MV-4-11 (cell line): ENCODE measurements at places on chromosomes 1 and 21.

DNA sequence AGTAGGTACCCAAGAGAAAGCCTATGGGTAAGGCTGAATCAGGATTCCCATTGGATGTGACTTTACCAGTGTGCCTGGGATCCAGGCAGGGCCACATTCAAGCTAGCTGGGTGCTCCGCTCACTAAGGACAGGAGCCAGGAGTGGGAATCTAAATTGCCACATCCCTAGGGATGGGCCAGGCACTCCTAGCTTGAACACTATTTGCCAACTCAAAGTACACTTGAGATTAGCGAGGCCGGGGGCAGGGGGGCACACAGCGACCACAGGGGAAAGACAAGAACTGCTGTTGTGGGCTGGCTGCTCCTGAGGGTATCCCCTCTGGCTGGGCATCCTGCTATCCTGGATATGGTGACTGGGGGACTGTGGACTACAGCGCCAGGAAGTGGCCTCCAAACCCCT lies 4.3 kb downstream of the SLC45A3 start:
- no peak for DNase-seq

DNA sequence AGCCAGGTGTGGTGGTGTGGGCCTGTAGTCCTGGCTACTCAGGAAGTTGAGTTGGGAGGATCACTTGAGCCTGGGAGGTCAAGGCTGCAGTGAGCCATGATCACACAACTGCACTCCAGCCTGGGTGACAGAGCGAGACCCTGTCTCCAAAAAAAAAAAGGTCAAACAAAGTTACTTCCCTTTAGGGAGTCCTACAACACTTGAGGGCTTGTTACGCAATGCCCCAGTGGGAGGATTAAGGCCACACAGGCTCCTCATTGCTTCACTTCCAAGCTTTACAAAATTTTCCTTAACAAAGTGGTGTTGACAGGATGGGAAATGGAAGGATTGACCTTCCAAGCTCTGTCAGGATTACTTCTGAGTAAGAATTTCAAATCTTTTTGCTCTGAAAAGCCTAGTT lies 6.2 kb upstream of the EXTL1 start:
- peak; percentile 96 for DNase-seq

DNA sequence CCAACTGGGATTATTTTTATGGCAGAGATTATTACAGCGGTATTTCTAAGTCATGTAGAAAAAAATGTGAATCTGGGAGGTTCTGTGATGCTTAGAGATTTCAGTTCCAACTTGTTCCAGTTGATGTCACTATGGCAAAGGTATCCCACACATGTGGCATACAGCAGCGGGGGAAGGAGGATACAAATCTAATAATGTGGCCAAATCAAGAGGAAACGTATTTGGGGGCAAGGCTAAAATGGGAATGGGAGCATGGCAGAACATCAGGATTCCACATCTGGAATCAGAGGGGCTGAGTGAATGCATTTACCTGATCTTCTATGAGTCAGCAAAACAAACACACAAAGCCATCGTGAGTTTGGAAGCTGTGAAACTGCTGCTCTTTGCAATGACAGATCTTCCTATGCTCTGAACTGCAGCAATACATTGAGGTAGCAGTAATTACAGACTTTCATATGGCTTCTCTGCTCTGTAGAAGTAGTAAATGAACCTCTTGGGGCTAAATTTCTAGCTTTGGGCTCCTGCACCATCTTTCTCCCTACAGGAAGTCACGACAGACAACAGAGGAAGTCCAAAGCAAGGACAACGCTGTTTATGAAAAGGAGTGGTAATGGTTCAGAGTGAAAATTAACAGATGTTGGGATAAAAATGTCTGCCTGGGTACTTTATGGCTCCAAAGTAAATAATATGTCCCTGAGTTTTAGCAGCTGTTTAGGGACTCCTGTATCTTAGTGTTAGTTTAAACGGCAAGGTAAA lies 55.5 kb downstream of the GABPA start:
- peak; percentile 47 for DNase-seq

GRCh38 chr1:205672970-205673369 lies 7.3 kb downstream of the SLC45A3 start:
- no peak for DNase-seq

DNA sequence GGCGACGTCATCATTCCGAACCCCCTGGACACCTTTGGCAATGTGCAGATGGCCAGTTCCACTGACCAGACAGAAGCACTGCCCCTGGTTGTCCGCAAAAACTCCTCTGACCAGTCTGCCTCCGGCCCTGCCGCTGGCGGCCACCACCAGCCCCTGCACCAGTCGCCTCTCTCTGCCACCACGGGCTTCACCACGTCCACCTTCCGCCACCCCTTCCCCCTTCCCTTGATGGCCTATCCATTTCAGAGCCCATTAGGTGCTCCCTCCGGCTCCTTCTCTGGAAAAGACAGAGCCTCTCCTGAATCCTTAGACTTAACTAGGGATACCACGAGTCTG lies 10.0 kb downstream of the PROX1 start:
- no peak for DNase-seq

DNA sequence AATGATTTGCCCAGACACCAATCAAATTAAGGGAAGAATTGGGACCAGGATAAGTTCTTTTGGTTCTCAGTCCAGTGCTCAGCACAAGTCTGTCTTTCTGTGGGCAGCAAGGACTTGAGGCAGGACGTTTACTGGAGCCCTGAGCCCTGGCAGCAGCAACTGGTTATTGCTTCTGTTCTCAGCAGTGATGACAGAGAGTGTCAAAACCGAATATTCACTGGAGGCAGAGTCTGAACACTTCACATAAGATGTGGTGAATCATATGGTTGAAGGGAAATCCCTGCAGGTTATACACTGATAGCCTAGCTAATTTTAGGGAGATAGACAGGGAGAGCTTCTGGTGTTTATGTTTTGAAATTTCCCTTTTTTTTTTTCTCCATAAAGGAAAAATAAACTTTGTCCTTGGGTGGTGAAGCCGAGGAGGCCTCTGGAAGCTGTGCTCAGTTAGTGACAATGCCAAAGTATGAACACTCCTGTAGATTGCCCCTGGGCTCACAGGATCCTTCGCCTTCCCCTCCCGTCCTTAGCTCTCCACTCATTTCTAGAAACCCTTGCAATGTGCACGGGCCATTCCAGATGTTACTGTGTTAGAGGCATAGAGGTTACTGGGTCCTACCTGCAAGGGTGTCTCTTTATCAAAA lies 26.3 kb upstream of the TSPAN2 start:
- DNase-seq, result no peak

DNA sequence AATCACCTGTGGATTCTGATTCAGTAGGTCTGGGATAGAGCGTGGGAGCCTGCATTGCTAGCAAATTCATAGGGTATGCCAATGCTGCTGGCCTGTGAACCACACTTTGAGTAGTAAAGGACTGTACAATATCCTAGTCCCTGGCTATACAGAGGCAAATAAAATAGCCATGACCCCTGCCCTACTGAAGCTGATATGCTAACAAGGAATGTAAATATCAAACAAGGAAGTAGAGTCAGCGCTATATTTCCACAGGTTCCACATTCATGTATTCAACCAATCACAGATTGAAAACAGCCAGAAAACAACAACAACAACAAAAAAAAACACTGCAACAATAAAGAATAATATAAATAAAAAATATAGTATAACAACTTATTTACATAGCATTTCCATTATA lies 77.8 kb downstream of the TM2D1 start:
- no peak for DNase-seq
